ENCODE measurements at places on chromosomes 2 and 18.

GRCh38 chr2:159910951-159911350 lies 112.9 kb upstream of the CD302 start:
- DNase-seq = no peak

DNA sequence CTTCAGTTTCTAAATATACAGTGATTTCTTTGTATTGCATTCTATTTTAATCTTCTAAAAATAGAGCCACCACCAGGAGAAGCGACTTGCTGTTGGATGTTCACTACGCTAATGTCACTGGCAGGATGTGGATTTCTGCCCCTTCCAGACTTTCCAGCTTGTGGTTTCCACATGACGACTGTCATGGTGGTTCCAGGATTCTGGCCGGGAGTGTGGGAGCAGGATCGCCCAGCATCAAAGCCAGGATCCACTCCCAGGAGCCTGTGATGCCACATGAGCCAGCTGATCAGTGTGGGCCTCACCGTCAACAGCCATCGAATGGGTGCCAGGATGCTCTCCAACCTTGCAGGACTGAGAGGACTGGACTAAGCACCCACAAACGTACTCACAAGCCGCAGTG lies 148.8 kb downstream of the HDAC4 start:
- DNase-seq = no peak

GRCh38 chr2:136131484-136131960 lies 13.6 kb upstream of the CXCR4 start:
- no peak for DNase-seq

GRCh38 chr2:201579536-201579935 lies 63.8 kb downstream of the TMEM237 start:
- no peak for DNase-seq

Measured in kidney tubule cell (primary cell).